Amniotic stem cell (primary cell): ENCODE measurements at places on chromosomes 13 and 19.

DNA sequence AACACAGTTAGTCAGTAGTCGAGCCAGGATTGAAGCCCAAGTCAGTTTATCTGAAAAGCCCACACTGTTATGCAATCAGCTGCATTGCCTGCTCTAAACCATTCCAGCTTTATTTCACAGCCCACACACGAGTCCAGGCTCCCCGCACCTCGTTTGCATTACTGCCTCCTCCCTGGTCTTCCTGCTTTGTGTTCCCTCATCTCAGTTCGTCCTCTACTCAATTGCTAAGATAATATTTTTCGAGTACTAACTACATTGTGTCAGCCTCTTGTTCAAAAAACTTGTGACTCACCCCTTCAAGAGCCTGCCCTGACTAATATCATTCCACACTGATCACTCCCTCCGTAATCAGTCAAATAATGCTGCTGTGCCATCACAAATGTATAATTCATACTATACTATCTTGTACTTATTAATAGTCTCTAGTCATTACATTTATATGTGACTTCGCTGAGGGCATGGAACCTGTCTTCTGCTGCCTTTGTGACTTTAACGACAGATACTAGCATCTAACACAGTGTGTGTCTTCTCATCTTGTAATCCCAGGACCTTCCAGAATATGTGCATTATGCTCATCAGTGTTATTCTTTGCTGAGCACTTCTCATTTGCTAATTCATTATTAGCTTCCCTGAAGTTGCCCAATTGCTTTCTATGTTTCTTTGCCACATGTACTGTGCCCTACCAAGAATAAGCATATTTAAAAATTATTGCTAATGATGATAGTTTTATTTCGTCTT is 26.2 kb upstream of the WDFY2 start:
- peak; percentile 70 for DNase-seq

DNA sequence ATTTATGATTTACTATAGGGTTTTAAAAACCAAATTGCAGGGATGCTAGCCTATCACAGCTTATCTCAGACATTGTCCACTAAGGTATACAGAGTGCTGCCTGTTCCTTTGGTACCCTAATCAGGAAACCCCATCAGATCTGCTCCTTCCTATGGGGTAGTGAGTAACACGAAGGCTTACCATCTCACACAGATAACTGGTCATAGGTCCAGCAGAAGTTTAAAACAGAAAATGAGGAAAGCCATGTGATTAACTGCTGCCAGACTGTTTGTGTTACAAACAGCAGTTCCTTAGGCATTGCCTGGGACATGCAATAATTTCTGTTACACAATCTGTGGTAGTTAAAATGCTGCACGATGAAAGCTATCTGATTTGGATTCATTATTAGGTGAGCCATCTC is 53.5 kb upstream of the ALOX5AP start:
- no peak for DNase-seq

GRCh38 chr19:41707502-41707812 is 969 bp upstream of the CEACAM5 start:
- DNase-seq = no peak

- DNase-seq = peak; percentile 60
Observed at GRCh38 chr19:46016426-46017094, 6.3 kb downstream of the PGLYRP1 start.

GRCh38 chr13:27404680-27405079 is 19.7 kb upstream of the GTF3A start:
- no peak for DNase-seq

DNA sequence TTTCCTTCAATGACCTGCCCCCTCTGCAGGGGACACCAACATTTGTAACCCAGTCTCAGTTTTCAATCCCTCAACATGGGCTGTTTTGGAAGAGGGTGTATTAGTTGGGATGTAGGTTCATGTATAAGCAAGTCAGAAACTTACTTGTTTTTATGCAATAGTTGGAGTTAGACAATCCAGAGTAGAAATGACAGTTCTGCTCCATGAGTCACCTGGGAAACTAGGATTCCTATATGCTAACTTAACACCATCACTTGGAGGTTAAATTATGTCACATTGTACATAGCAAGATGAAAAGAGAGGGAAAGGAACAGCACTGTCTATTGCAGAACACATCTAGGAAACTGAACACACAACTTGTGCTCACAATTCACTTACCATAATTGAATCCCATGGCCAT is 436.4 kb downstream of the RFC3 start:
- DNase-seq = no peak

DNA sequence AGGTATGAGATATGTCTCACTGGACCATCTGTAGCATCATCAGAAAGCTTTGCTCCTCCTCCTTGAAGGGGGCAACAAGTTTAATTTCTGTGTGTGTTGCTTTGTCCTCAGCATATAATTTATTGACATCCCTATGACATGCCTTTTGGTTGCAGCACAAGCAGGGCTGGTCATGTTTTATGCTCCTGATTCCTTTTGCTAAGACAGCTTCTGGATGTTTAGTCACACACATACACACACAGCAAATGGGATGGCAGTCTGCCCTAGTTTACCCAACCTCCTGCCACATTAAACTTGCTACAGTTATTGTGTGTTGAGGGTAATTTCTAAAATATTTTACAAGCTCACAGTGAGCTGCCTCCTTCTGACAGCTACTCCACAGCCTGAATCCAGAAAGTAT is 217.9 kb upstream of the RXFP2 start:
- DNase-seq = no peak

GRCh38 chr13:113258321-113259054 is 38.6 kb upstream of the LAMP1 start:
- no peak for DNase-seq

- no peak for DNase-seq
Observed at GRCh38 chr13:60226507-60226906, 62.8 kb upstream of the DIAPH3 start.

GRCh38 chr19:11375143-11375948 is 880 bp downstream of the SWSAP1 start:
- no peak for DNase-seq

DNA sequence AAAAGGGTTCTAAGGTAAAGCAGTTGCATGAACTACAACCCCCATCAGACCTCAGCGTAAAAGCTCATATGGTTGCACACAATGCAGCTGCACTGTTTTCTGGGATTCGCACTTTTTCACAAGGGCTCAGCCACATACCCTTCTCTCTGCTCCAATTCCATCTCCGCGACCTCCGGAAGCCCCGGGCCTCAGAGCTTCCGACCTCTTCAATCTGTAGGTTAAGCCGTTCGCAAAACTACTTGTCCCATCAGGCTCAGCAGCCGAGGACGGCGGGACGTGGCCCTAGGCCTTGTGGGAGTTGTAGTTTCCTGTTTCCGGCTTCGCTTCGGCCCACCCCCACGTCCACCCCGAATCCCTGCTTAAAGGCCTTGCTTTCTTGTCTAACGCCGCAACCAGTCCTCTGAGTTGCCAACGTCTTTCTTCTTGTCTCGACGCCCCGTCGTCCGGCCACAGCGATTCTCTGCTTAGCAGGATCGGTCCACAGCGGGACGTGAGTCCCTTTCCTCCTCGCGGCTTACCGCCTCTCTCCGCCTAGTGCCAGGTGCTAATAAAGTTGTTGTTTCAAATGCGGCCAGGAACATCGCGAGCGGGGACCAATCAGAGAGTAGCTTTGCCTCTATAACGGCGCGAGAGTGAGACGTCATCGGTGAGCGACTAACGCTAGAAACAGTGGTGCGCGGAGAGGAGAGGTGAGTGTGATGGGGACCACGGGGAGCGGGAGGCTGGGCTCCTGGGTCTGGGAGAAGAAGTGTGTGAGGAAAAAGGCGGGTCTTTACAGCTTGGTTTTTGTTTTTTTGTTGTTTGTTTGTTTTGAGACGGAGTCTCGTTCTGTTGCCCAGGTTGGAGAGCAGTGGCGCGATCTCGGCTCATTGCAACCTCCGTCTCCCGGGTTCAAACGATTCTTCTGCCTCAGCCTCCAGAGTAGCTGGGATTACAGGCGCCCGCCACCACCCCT is at the start of the genes PRPF31 and TFPT:
Gene PRPF31, plus strand, starts transcription at position 646 of the 955 bp plus-strand sequence. CDS start 2,525 bp downstream, outside the sequence.
Gene TFPT, minus strand, starts transcription at position 549 of the 955 bp plus-strand sequence. Its CDS starts 388 bp downstream, at position 161.
- DNase-seq = peak; percentile 99

DNA sequence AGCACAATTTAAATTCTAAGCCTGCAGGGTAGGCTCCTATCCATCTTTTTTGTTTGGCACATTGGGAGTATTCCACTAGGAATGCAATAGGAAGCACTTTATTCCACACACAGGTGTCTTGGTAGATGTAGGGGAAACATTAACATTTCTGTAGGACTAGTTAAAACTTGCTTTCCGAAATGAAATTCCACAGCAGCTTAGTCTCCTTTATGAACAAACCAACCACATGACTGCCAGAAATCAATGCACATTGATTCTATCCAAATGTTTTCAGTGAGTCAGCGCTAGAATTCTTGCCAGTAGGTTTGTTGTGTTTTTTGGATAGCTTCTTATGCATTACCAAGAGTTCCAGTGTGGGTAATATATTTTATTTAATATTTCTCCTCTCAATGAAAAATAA is 207.9 kb upstream of the CSNK1A1L start:
- peak; percentile 55 for DNase-seq

DNA sequence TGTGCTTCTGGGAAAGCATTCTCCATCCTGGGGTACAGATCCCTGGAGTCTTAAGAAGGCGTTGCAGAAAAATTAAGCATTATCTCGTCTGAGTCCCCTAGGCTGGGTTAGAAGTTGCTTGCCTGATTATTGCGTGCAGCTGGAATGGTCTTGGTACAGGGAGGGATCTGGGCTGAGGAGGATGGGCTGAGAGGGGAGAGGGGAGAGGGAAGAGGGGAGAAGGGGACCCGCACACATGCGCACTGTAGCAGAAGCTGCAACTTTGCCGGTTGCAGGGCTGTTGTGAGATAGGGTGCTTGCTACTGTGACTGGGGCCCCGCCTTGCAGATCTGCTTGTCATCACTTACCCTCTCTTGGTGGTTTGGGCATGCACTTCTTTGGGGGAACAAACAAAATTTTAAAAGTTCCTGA is 316.8 kb downstream of the DLEU7 start:
- DNase-seq = no peak

GRCh38 chr19:29700498-29700897 is 14.6 kb downstream of the C19orf12 start:
- DNase-seq = no peak

DNA sequence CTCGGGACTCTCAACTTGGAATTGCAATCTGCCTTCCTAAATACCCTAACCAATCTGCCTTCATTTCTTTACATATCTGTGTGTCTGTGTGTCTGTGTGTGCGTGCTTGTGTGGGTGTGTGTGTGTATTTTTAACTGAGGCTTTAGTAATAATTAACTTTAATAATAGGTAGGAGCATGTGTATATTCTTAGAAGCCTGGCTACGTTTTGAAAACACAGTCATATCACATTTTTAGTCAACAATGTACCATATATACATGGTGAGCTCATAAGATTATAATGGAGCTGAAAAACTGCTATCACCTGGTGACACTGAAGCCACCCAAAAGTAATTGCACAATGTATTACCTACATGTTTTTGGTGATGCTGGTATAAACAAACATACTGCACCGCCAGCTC is 65.4 kb upstream of the ATXN8OS start:
- no peak for DNase-seq

DNA sequence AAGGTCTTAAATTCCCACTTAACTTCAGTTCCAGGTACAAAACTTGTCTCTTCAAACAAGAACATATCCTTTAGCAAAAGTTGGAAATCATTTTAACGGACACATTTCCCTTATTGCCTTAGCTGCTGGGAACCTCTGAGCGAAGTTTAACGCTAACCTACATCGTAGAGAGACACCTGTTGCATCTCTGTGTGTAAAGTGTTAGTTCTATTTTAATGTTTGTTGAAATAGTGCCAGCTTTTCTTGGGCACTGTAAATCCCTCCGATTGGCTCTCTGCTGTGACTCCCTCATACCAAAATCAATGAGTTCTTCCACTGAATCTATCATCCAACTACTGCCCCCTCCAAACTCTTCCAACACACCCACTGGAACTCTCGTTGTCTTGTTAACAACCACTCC is 2.3 kb upstream of the HIF3A start:
- no peak for DNase-seq

GRCh38 chr19:53462861-53463260 is 4.7 kb upstream of the ZNF813 start:
- no peak for DNase-seq

- DNase-seq = no peak
Observed at GRCh38 chr13:85436029-85436428, 363.2 kb downstream of the SLITRK6 start.

GRCh38 chr19:10617409-10618121 is 7.8 kb upstream of the SLC44A2 start:
- DNase-seq = peak; percentile 78

- no peak for DNase-seq
Observed at GRCh38 chr13:59483501-59484145, 680.1 kb downstream of the DIAPH3 start.

DNA sequence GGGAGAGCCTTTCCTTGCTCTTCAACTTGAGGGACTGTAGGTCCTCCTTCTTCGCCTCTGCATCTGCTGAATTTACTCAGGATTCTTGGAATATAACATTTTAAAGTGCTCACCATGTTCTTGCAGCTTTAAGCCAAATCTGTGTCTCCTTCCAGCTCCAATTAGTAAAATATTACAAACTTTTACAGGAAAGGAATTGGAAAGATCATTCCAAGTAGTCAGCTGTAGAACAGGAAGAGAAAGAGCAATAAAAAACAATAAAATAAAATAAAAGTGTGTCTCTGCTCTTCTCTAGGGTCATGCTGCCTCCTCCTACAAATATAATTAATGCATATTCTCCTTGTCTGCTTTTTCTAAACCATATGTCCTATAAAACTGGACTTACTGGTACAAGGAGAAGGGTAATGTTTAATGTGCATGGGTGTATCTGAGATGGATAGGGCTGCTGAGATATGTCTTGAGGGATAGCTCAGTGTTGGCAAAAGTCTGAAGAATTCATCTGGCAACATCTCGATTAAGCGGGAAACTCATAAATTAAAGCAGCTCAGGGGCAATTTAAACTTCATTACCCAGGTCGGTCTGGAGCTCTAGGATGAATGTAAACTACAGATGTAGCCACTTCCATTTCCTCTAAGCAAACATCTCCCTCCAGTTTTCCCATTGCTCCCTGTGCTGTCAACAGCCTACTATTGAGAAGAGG is 25.0 kb downstream of the ENOX1 start:
- DNase-seq = no peak

GRCh38 chr19:47512183-47512947 is 2.5 kb downstream of the NAPA start:
- no peak for DNase-seq

GRCh38 chr19:17648097-17648660 is 40.0 kb downstream of the UNC13A start:
- DNase-seq = no peak

- DNase-seq = no peak
Observed at GRCh38 chr13:43223216-43223615, 199.8 kb downstream of the DNAJC15 start.

DNA sequence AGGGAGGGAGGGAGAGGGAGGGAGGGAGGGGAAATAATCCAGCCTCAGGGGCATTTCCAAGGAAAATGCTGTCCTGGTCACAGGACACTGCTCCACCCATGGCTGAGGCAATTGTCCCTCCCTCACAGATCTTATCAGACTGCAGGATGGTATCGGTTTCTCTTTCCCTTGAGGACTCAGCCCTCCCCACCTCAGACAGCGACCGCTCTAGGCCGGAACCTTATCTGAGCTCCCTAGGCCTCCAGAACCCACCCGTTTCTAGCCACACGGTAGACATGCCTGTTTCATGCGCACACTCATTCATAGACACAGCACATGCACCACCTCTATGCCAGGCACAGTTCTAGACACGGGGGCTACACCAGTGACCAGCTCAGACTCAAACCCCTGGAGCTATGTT is 10.0 kb upstream of the IZUMO2 start:
- no peak for DNase-seq
